ENCODE measurements at places on chromosomes 2 and 18.

GRCh38 chr2:101064505-101064867, 62.4 kb downstream of the RPL31 start:
- no peak for DNase-seq

GRCh38 chr2:95061119-95061512, 35.6 kb downstream of the MAL start:
- peak; percentile 10 for DNase-seq

DNA sequence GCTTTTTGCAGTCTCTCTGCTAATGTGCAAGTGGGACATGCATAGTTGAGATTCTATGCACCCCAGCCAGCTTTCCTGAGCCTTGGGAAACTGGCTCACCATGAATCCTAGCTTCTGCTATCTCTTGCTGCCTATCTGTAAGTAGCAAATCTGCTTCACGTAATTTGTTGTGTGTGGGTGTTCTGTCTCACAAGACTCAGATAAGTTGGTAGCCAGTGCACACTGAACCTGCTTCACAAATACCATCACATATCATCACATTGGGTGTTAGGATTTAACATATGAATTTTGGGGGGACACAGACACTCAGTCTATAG, 13.9 kb upstream of the VRK2 start:
- DNase-seq = no peak

- peak; percentile 26 for DNase-seq
Observed at GRCh38 chr2:232896720-232897597, 26.9 kb downstream of the SNORC start.

All from endodermal cell (in vitro differentiated cells).